NCI-H345 (cell line): ENCODE measurements at places on chromosomes 12 and 14.
A peak's percentile ranks its signal among the peaks of the same experiment; 100 is the strongest.

GRCh38 chr12:53810950-53811349 is 59.2 kb upstream of the CISTR start:
- DNase-seq = no peak

GRCh38 chr14:99274346-99275221 is 2.6 kb upstream of the BCL11B start:
- peak; percentile 92 for DNase-seq

DNA sequence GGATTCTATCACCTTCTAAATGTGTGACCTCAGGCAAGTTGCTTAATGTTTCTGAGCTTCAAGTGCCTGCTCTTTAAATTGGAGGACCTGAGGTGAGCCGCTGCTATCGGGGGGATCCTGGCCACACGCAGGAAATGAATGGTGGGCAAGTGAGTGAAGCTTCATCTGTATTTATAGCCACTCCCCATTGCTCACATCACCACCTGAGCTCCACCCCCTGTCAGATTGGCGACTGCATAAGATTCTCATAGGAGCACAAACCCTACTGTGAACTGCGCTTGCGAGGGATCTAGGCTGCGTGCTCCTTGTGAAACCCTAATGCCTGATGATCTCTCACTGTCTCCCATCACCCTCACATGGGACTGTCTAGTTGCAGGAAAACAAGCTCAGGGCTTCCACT is 158.6 kb upstream of the CCND2 start:
- DNase-seq = no peak

DNA sequence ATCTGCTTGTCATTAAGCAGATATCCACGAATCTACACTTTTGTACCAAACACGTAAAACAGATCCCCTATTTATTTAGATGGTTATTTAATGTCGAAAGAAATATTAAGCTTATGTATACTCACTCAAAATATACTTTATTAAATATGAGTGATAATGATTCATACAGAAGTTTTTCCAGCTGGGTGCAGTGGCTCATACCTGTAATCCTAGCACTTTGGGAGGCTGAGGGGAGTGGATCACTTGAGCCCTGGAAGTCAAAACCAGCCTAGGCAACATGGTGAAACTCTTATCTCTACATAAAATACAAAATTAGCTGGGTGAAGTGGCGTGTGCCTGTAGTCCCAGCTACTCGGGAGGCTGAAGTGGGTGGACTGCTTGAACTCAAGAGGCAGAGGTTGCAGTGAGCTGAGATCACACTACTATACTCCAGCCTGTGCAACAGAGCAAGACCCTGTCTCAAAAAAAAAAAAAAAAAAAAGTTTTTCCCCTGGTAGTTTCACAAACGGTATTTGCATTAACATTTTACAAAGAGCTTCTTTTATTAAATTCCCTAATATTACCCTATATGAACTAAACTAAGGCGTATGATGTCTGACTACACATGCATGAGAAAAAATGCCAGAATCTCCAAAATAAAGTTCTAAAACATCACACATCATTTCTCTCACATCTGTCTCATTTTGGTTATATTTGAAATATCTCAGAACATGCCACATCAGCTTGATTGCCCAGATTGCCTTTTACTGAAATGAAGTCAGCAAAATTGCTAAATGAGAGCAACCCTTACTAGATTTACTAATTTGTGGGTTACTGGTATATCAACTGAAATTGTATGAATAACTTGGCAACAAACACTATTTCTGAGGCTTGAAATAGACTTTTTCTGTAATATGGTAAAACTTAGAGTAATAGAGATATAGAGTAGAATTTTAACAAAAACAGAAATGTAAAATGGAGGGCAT is 74.9 kb downstream of the PAWR start:
- no peak for DNase-seq

GRCh38 chr14:81681541-81681940 is 147.9 kb upstream of the SEL1L start:
- DNase-seq = no peak

- no peak for DNase-seq
Observed at GRCh38 chr12:53057816-53058500, 8.1 kb downstream of the TNS2 start.

DNA sequence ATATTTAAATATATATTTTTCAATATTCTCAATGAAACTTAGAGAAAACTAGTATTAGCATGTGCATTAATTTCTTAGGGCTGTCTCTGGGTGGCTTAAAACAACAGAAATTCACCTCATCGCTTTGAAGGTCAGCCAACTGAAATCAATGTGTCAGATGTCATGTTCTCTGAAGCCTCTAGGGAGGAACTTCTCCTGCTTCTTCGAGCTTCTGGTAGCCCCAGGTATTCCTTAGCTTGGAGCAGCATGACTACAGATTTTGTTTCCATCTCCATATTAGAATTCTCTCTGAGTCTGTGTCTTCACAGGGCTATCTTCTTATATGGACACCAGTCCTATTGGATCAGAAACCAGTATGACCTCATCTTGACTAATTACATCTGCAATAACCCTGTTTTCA is 221.5 kb downstream of the PDZRN4 start:
- no peak for DNase-seq

GRCh38 chr14:76829013-76829365 is 2.8 kb downstream of the LRRC74A start:
- DNase-seq = no peak

- DNase-seq = no peak
Observed at GRCh38 chr12:62654326-62655241, 188.0 kb downstream of the MON2 start.

DNA sequence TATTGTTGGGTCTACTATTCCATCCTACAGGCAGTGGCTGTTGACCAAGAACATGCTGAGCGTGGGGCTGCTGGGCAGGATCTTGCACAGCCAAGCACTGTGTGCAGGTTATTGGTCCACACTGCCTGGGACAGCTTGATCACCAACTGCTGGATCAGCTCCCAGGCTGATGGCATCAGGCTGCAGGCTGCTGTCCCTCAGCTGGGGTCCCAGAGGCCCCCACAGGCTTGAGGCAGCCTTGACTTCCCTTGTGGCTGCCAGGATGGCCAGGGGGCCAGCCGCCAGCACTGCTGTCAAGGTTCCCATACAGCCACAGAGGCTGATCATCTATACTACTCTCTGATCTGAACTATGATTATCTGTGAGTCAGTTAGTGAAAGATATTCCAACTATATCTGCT is 9.8 kb downstream of the OR2AP1 start:
- DNase-seq = no peak

DNA sequence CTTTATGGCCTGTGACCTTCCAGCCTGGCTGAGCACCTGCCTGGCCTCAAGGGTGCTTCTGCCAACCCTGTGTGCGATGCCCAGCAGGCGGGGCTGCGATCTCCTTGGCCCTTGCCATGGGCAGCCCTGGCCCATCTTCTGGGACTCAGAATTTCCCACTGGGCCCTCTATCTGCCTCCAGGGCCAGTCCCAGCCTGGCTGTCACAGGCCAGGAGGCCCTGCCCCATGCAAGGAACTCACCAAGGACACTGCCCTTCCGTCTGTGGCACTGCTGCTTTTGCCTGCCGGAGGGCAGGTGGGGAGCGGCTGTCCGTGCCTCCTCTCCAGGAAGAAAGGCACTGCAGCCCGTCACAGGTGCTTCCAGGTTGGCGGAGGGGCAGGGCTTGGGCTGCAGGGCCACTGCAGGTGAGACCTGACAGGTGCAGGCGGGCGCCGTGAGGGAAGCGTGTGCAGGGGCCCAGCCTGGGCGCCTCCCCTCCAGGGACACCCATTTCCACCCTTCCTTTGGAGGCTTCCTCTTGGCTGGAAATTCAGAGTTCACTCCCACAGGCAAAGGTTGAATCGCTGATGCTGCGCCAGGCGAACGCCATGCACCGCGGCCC is 177.8 kb downstream of the KIF26A start:
- no peak for DNase-seq

DNA sequence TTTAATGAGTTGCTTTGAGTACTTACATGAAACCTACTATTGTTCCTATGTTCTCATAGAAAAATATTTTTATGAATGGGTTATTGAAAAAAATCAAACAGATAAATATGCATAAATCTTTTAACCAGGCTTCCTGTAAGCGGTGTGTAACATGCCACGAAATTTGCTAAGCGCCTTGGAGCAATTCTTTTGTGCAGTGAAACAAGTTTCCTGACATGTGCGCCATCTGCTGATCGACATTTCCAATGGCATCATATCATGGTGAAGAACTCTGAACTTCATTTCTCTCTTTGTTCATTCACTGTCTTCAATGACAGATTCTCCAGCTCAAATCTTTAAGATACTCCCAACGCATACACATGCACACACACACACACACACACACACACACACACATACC is 145.6 kb upstream of the NAV3 start:
- DNase-seq = peak; percentile 75

DNA sequence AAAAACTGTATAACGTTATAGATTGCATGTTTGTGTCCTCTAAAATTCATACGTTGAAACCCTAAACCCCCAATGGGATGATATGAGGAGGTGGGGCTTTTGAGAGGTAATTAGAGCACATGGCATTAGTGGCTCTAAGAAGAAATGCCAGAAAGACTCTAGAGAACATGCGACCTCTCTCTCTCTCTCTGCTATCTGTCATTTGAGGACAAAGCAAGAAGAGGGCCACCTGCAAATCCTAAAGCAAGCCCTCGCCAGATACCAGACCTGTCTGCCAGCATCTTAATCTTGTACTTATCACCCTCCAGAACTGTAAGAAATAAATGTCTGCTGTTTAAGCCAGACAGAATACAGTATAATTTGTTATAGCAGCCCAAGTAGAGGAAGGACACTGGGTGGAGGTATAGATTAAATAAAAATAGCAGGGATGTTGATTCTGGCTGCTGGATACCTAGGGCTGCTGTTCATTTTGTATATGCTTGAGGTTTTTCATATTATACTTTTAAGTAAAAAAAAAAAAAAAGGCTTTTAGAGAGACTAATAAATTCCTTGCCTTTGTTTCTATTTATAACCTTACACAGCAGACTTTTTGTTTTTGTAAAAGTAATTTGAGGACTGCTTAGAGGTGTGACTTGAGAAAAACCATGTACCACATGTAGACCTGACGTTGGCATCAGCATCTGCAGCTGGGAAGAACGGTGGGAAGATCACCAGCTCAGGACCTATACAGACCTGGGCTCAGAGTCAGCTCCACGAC is 26.9 kb downstream of the MOK start:
- DNase-seq = no peak

GRCh38 chr12:49515266-49515665 is 23.6 kb upstream of the KCNH3 start:
- no peak for DNase-seq

GRCh38 chr14:68683326-68683725 is 109.5 kb downstream of the ZFP36L1 start:
- no peak for DNase-seq

DNA sequence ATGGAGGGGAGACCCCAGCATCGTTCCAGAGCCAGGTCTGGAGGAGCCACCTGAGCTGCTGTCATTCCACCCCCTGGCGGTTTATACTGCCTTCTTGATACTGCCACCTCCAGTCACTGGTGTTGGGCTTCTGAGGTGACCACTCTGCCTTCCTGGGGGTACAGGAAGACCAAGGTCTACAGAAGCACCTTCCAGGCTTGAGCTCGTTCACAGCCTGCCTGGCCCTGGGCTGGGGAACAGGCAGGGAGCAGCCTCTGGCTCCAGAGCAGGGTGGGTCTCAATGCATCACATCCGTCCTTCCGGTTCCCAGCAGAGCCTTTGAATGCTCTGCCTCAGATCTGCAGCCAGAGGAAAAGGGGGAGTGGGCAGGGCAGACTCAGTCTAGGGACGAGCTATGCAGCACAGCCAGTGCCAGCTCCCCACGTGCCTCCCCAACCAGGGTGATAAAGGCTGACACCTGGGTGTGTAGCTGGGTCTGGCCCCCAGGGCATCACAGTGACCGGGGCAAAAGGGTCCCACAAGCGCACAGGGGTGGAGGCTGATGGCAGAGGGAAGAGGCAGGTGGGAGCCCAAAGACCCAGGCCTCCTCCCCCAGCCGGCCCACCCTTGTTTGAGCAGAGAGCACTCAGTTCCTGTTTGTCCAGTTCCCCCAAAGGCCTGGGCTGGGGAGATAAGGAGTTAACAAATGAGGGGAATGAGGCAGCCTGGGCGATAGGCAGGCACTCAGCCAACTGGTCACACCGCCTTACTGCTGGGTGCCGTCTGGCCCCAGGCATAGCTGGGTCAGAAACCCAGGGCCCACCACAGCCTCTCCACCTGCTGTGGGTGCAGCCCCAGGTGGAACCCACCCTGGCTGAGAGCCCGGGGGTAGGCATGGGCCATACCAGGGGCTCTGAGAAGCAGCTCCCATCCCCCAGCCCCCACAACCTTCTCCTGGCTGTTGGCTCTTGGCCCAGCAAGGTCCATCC is 17.1 kb downstream of the DEGS2 start:
- DNase-seq = no peak

DNA sequence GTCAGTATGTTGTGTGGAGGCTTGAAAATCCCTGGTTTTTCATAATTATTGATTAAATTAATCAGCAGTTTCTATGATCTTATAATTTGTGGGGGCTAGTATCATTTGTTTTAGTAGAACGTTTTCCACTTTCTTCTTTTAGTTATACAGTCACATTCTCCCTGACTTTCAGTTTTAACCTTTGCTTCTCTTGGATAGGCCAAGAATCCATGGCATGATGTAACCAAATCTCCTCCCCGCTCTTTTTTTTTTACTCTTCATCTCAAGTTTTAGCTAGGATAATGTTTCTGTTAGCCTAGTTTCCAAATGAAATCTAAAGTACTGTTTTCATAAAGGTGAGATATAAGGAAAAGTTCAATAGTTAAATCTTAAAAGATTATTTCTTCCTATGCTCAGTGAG is 106.5 kb downstream of the TMEM117 start:
- no peak for DNase-seq

DNA sequence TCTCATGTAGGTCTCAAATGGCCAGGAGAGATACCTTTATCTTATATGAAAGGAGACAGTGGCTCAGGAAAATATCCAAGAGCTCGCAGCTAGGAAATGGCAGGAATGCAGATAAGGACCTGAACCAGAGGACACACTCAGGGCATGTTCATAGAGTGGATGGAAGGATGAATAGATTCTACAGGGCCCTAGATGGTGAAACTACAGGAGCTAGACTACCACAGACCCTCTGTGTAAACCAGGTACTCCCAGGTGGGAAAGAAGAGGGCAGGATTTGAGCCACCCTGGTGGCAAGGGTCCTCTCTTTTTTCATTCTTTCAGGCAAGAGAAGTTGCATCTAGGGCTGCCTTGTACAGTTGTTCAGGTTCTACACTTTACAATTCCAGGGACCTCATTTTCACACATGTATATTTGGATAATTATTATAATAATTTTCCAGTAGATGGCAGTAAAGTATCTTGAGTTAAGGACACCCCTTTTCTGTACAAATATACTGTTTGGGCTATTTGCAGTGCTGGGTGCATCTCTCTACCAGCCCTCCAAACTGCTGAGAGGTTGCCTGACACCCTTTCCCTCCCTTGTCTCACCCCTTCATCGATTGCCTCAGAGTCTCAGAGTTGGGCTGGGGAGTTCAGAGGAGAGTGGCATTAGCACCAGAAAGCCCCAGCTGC is 10.5 kb upstream of the ZDHHC22 start:
- DNase-seq = peak; percentile 6

GRCh38 chr12:98725476-98726247 is 80.6 kb downstream of the APAF1 start:
- DNase-seq = peak; percentile 43
